Colonic mucosa (tissue), 4 donors: ENCODE measurements at places on chromosomes 3 and 15. TPM values are rescaled to one million over a fixed set of nuclear protein-coding genes. Genes with fewer than 3 reads are reported as not detected.

CNBP gene
- total RNA-seq: 279 TPM

ZNF662 gene
- 5.5 TPM for total RNA-seq

C2CD4B gene
- 5.4 TPM for total RNA-seq

TMOD2 gene
- 2.4 TPM for total RNA-seq

CDC25A gene
- 23.7 TPM for total RNA-seq

PPP2R3A gene
- 22.0 TPM for total RNA-seq

- H3K27me3 ChIP-seq: peaks cover 45% of the 10 kb centered on the region
- DNase-seq: no peak
- no peak overlapping the region for H3K27ac ChIP-seq
- H3K4me1 ChIP-seq: peaks cover 6% of the 10 kb centered on the region
- no peaks in the 10 kb centered on the region for H3K36me3 ChIP-seq
Measured at GRCh38 chr15:96407482-96407881, 77.0 kb downstream of the NR2F2 start.

DNA sequence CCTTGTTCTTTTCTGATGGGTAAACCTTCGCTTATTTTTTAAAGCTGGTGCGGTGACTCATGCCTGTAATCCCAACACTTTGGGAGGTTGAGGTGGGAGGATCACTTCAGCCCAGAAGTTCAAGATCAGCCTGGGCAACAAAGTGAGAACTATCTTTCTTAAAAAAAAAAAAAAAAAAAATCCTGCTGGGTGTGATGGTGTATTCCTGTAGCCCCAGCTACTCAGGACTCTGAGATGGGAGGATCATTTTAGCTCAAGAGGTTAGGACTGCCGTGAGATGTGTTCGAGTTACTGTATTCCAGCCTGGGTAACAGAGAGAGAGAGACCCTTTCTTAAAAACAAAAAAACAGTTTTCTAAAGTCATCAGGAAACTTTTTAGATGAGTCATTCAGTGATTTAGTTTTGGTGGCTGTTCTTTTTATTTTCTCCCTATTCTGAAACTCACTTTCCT lies 37.7 kb downstream of the SLMAP start:
- H3K4me3 ChIP-seq: no peak overlapping the region
- H3K27ac ChIP-seq: no peak overlapping the region
- no peaks in the 10 kb centered on the region for H3K36me3 ChIP-seq

GRCh38 chr15:62549345-62549970 lies 384.4 kb upstream of the C2CD4B start:
- no peaks in the 10 kb centered on the region for H3K36me3 ChIP-seq
- H3K4me3 ChIP-seq: no peak overlapping the region
- H3K27me3 ChIP-seq: no peaks in the 10 kb centered on the region
- H3K27ac ChIP-seq: no peak overlapping the region
- H3K4me1 ChIP-seq: no peaks in the 10 kb centered on the region
- DNase-seq: no peak

GRCh38 chr3:126394977-126395321 lies 240 bp downstream of the CFAP100 start:
- H3K27ac ChIP-seq: no peak overlapping the region
- no peak overlapping the region for H3K4me3 ChIP-seq
- H3K4me1 ChIP-seq: no peaks in the 10 kb centered on the region
- peaks cover 8% of the 10 kb centered on the region for H3K27me3 ChIP-seq

GRCh38 chr3:197394464-197395321 lies 96.3 kb upstream of the DLG1 start:
- no peak overlapping the region for H3K27ac ChIP-seq
- DNase-seq: no peak
- H3K4me3 ChIP-seq: no peak overlapping the region
- H3K36me3 ChIP-seq: no peaks in the 10 kb centered on the region
- no peaks in the 10 kb centered on the region for H3K27me3 ChIP-seq

- no peaks in the 10 kb centered on the region for H3K27me3 ChIP-seq
- H3K36me3 ChIP-seq: no peaks in the 10 kb centered on the region
- peak within 1 kb of the TSS; percentile 43 for H3K27ac ChIP-seq
- no peaks in the 10 kb centered on the region for H3K4me1 ChIP-seq
Measured at GRCh38 chr15:92655178-92655995, at the start of gene FAM174B. TSS of gene FAM174B (minus strand) at chr15:92655775.

GRCh38 chr3:42704136-42704841 lies 1.7 kb upstream of the HHATL start:
- no peak for DNase-seq
- H3K27me3 ChIP-seq: no peaks in the 10 kb centered on the region
- H3K36me3 ChIP-seq: no peaks in the 10 kb centered on the region
- no peak overlapping the region for H3K4me3 ChIP-seq
- H3K4me1 ChIP-seq: no peaks in the 10 kb centered on the region
